Lower leg skin (tissue), 4 donors: ENCODE measurements at places on chromosomes 13 and 19. TPM values are rescaled to one million over a fixed set of nuclear protein-coding genes. Genes with fewer than 3 reads are reported as not detected.

DNA sequence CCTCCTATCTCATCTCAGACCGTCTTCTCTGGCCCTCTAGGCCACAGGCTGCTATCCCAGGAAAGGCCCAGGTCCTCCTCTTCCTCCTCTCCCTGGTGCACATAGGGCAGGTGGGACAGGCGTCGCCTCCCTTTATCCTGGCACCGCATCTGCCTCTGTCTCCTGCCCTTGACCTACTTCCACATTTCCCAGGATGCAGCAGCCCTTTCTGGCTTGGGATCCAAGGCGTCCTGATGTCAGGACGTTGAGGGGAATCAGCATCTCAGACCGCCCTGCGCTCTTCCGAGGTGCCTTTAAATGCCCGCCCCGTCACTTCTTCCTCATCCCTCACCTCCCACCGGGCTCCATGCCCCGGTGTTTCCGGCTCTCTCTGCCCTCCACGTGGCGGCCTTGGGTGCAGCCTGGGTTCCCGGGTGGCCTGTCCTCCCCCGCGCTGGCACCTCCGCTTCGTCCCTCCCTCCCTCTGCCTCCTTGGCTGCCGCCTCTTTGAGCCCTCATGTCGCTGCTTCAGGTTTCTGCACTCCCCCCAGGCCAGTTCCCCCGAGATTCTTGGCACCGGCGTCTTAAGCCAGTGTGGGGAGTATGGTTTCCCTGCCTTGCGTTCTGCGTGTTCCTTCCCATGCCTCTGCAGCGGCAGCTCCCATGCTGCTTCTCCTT, 66.3 kb downstream of the KDM4B start:
- no peak for DNase-seq

GRCh38 chr19:40294560-40294959, 9.4 kb upstream of the AKT2 start:
- DNase-seq = no peak

GRCh38 chr13:98771838-98772611, 19.6 kb upstream of the SLC15A1 start:
- no peak for DNase-seq

DNA sequence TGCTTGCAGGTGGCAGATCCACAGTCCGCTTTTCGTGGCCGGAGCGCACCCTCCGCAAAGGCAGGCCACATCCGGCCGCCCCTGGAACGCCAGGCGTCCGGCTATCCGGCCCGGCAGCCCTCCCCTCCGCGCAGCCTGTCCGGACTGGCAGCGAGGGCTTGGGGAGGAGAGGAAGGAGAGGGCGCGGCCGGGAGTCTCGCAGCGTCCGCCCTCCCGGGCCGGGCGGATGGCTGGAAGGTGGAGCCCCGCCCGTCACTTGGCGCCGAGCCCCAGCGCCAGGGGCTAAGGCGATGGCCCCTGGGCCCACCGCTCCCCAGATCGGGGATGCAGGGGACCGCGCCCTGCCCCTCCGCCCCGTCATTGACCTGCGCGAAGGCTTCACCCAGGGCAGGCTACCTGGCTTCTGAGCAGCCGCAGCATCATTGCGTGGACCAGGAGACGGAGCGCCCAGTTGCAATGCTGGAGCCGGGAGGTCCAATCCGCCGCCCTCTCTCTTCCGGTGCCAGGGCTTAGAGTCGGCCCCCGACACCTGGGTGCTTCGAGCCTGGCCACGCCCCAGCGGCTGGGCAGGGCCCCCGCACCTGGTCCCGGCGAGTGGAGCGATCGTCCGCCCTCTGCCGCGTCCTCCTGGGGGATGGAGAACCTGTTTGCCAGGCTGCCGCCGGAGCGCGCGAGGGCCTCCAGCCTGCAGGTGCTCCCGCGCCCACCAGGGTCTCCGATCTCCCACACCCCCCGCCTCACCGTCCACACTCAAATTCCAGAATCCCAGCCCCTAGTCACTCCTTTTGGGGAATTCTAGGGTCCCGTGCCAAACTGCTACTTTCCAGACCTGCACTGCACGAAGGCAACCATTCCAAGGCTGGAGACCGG, at the start of gene FUT1:
Gene FUT1, minus strand, starts transcription at position 146 of the 870 bp plus-strand sequence. CDS start 1,360 bp downstream, outside the sequence.
- DNase-seq = peak; percentile 91

DNA sequence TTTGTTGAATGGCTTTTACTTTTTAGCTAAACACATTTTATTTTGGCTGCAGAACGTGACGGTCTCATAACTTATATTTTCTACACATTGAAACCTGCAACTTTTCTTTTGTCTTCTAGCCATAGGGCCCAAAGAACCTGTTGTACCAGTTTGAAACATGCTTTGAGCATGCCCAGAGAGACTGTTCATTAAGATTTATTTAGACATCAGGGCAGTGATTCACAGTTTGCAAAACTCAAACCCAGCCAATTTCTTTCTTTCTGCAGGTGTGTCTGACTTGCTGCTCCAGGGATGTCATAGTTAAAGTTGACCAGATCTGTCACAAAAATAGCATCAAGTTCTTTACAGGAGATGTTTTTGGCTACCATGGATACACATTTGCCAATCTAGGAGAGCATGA, 22.0 kb downstream of the SAE1 start:
- DNase-seq = peak; percentile 49

DNA sequence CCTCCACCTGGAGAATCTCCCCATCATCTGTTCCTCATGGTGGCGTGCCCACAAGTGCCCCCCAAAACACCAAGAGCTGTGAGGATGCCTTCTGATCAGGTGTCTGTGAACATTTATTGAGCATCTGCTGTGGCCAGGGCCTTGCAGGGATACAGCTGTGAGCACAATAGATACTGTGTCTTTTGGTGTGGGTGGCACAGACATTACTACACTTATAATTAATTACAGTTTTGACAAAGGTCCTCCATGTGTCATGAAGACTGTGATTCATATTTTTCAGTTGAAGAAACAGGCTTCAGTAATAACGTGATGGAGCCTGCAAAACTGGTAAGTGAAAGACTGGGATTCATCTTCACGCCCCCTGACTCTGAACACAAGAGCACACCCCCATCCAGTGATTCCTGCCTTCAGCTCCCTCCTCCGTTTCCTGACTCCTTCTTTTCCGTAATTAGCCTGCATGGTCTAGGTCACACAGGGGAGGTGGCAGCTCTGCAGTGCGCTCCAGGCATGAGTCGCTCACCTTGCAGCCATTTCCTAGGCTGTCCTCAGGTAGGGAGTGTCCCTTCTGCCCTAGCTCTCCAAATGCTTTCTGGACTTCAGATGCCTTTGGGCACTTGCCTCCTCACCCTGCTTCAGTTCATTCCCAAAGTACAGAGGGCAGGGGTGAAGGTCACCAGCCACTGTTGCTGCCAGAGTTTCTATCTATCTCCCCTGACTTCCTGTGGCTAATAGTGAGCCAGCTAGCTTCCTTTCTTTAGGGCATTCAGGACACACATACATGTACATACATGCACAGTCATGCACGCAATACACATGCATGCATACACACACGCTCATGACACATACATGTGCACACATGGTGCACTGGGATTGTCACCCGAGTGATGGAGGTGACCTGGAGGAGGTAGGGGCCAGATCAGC, 66.5 kb downstream of the SIAH3 start:
- DNase-seq = no peak

The LRRC63 gene
- not detected for total RNA-seq

The CEACAM16 gene
- not detected for total RNA-seq

GRCh38 chr19:31145007-31145406, 204.2 kb downstream of the TSHZ3 start:
- DNase-seq = peak; percentile 70

DNA sequence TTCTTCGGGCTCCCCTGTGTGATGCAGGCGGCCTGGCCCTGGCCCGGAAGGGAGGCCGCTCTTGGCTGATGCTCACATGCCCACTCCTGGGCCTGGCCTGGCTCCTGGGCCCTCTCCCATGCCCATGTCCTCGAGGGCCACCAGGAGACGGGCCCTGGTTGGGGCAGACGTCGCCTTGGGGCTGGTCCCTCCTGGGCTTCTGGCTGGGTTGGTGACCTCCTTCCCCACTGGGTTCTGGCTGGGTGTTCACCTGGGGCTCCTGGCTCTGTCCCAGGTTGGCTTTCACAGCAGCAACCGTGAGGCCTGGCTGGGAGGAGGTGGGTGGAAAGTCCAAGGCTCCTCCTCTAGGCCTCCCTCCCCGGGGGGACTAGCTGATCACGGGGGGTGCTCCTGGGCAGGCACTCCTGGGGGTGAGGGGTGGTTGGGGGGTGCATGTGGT, 15.5 kb upstream of the SLC7A10 start:
- DNase-seq = no peak

DNA sequence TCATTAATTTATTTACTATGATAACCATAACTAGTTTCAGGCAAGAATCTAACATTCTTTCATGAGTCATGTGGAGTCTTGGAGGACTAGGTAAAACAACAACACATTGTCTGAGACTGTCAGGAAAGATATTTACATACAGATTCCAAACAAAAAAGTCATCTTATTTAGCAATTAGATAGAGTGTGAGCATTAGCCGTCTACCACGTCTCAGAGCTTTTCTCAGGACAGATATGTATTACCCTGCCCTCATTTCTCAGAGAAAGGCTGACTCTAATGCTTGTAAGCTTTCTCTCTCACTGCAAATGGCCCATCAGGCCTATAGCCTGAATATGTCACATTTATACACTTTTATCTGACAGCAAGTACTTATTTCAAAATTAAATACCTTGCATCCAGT, 312.1 kb upstream of the PCDH20 start:
- DNase-seq = no peak

The PRRG2 gene
- 13.9 TPM for total RNA-seq

The THSD8 gene
- not detected for total RNA-seq

- DNase-seq = peak; percentile 2
Observed at GRCh38 chr19:51196181-51196580, 28.7 kb upstream of the CD33 start.

The PEAK3 gene
- 0.30 TPM for total RNA-seq

GRCh38 chr13:111329641-111330040, 9.2 kb downstream of the TEX29 start:
- no peak for DNase-seq

DNA sequence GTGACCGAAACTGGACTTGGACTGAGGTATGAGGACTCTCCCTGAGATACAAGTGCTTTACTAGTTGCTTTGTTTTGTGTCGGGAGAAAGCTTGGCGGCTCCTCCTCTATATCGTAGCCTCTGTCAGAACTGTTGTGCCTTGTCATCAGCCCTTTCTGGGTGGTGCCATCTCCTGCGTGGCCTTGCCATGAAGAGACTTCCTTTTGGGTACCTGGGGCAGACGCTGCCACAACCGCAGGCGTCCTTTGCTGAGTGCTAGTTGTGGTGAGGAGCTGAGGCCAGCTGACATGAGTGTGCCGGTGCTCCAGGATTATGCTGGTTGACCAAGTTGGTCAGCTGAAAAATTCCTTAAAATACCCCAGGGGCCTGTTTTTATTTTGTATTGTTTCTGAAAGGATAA, 124.5 kb downstream of the AKAP11 start:
- no peak for DNase-seq

The TMEM190 gene
- not detected for total RNA-seq

- DNase-seq = no peak
Observed at GRCh38 chr13:113604186-113604585, 19.6 kb downstream of the TFDP1 start.

GRCh38 chr13:20927596-20928257, 25.2 kb upstream of the XPO4 start:
- DNase-seq = no peak

- no peak for DNase-seq
Observed at GRCh38 chr19:51820011-51820410, 25.1 kb downstream of the FPR3 start.

DNA sequence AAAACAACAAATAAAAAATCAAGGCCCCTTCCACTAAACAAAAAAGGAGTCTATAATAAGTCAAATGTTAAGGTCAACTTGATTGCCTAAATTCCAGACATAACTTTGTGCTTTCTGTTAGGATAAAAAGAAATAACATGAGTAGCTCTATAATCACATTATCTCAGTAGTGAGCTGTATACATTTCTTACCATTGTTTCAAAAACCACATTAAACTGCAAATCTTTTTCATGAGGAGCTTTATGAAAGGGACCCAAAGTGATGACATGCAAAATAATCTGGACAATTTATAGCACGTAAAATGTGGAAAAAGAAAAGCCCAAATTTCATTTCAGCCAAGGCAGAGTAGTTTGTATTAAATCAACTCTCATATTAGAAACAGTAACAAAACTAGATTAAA, 269.2 kb downstream of the KLF12 start:
- DNase-seq = no peak

DNA sequence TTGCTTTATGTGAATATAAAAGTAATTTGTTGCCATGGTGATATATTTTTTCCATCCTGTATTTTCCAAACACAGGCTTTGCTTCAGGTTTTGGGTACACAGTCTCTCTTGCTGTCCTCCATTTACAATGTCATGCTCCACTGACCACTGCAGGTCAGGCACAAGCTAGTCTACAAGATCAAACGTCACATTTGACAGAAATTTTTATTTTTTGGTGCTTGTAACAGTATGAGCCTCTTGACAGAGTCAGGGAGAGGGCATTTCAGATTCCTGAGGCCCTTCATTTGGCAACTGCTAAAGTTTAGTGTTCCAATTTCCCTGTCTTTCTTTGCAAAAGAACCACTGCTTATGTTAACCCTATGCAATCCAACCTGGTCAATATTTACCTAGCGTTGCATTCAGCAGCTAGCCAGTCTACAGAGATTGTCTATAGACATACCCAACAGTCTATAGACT, 175.0 kb downstream of the RFC3 start:
- no peak for DNase-seq

DNA sequence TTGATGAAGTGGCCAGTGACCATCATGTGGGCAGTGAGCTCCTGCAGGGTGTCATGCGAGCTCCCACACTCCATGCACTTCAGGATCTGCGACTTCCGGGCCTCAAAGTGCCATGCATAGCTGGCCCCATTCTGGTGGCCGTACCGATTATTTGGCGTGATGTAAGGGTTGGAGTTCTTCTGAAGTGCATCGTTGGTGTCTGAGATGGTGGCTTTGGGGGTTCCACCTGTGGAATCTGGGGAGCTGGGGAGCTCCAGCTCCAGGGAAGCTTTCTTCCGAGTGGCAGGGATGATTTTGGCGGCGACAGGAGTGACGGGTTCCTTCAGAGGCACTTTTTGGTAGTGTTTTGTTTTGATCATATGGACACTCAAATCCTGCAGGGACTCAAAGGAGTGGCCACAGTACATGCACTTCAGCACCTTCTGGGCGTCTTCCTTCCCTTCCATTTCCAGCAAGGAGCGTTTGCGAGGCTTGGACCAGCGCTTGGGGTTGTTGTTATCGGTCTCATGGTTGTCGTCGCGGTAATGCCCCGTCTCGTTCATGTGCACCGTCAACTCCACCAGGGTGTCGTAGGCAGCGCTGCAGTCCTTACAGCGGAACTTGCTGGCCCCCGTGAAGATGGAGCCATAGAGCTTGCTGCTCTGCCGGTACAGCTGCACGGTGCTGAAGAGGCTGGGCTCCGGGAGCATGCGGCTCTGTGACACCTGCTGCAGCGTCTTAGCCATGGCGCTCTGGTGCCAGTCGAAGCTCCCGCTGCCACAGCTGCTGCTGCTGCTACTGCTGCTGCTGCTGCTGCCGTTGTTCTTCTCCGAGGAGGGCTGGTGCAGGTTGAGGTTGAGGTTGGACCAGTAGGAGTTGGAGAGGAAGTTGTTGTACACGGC, 70.4 kb downstream of the TSHZ3 start:
- no peak for DNase-seq
